Cardiac septum (tissue), 1 donor: ENCODE measurements at places on chromosomes 1 and 21. TPM values are rescaled to one million over a fixed set of nuclear protein-coding genes. Genes with fewer than 3 reads are reported as not detected.

- DNase-seq = no peak
Observed at GRCh38 chr1:234745844-234746797, 136.1 kb upstream of the IRF2BP2 start.

GRCh38 chr1:200556002-200556401 is 64.5 kb downstream of the KIF14 start:
- DNase-seq = no peak

- DNase-seq = no peak
Observed at GRCh38 chr1:9320520-9321479, 28.1 kb downstream of the SPSB1 start.

GRCh38 chr1:228767636-228768354 is 32.5 kb downstream of the RHOU start:
- DNase-seq = no peak

GRCh38 chr1:241715435-241715834 is 63.4 kb downstream of the WDR64 start:
- no peak for DNase-seq

DNA sequence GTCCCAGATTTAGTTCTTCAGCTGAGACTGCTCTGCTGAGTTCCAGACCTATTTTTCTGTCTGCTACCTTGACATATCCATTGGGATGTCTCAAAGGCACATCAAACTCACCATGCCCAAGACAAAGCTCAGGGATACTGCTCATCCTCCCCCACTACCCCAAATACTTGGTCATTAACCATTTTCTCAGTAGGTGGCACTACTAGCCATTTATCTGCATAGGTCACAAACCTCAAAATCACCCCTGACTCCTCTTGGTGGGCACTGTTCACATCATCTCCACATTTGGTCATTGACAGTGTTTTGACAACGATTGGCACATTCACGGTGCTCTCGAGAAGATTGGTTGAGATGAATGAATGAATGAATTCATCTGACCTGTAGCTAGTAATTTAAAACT is 32.1 kb downstream of the CACNA1S start:
- no peak for DNase-seq

DNA sequence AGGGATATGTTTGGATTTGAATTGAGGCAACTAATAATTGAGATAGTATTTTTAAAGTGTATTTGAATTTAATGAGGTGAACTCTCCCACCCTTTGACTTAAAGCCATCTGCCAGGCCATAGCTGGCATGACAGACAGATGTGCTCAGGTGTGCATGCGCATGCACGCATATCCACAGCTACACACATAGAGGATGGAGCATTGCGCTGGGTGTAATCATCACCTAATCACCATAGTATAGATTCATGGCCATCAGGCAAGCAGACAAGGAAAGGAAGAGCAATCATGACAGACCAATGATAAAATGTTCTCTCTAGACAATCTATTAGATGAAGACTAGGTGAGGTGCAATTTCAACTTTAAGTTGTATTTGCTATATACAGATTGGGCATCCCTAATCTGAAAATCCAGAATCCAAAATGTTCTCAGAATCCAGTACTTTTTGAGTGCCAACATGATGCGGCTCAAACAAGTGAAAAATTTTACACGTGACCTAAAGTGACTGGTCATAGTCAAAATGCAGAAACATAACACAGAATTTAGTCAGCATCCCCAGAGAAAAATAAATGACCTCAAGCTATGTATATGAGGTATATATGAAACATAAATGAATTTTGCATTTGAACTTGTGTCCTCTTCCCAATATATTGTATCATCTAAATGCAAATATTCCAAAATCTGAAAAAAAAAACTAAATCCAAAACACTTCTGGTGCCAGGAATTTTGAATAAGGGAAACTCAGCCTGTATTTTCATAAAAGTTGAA is 70.1 kb downstream of the PTPRC start:
- no peak for DNase-seq

GRCh38 chr1:17516303-17517214 is 22.9 kb upstream of the ARHGEF10L start:
- no peak for DNase-seq

DNA sequence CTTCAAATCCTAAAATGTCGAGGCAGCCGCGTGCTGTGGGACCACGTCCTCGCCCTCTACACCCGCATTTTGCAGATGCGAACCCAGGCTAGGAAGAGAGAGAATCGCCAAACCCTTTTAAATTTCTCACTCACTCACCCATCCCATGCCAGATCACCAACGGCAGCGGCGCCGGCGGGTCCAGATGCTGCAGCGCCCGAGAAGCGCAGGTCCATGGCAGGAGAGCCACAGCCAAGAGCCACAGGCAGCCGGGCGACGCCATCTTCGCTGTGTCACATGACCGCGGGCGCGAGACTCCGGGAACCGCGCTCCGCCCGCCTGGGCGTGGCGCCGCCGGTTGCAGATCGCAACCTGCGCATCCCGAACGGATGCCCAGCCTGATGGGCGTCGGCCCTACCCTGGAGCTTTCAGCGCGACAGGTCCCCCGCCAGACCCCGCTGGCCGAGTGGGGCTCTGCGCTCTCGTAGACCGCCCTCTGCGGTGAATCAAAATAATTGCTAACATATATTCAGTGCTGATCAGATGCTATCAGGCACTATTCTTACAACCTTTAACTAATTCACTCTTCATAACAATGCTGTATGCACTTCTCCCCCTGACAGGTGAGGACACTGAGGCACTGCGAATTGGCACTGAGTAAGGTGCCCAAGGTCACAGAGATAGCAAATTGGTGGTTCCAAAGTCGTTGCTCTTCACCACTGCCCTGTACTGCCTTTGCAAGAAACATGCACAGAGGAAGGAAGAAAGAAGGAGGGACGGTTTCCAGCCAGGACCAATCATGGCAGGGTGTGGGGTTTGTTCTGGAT is at the start of gene PPT1:
Gene PPT1, minus strand, starts transcription at position 276 of the 806 bp plus-strand sequence. Its CDS starts 14 bp downstream, at position 262.
- peak; percentile 96 for DNase-seq

DNA sequence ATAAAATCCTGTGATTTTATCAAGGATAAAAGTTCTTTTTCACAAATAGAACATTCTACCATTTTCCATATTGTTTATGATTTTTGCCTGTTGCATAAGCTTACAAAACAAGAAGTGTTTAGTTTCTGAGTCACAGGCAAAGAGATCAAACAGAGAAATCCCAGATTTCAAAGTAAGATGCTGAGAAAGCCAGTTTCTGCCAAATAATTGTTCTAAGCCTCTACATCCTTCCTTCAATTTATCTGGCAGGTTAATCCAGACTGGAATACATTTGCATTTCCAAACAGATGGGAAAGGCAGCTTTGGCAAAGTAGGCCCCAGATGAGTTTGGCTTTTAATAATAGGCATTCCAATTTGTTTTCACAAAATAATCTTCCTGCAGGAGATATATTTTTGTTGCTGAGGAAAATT is 2.5 kb downstream of the SLC1A7 start:
- no peak for DNase-seq

- no peak for DNase-seq
Observed at GRCh38 chr1:91643431-91643830, 142.8 kb downstream of the CDC7 start.

GRCh38 chr1:100912019-100912418 is 16.1 kb downstream of the SLC30A7 start:
- DNase-seq = no peak

DNA sequence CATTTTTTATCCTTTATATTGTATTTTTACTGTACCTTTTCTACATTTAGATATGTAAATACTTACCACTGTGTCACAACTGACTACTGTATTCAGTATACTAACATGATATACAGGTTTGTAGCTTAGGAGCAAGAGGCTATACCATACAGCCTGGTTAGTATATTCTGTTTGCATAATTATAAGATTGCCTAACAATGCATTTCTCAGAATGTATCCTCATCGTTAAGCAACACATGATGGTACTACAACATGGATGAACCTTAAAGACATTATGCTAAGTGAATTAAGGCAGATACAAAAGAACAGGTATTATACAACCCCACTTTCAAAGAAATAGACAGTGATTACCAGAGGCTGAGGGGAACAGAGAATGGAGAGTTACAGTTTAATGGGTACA is 62.7 kb downstream of the RUSC1 start:
- no peak for DNase-seq

- no peak for DNase-seq
Observed at GRCh38 chr21:34609933-34610549, 4.9 kb downstream of the RCAN1 start.

- DNase-seq = no peak
Observed at GRCh38 chr1:70376196-70376595, 21.7 kb upstream of the ANKRD13C start.

DNA sequence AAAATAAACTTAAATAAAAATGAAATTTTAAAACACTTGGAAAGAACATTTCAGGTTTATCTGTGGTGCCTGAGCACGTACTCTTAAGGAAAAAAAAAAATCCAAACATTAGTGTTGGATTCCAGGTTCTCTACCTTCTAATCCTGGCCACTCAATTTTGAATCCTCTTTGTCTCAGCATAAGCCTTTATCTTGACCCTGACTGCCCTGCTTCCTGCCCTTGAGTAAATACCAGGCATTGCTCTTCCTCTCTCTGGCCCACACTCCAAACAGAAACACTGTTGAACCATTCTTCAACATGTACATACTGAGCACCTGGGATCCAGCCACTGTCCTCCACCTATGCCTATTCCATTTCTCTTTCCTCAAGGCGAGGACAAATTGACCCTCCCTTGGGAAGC is 11.4 kb upstream of the VANGL1 start:
- no peak for DNase-seq

DNA sequence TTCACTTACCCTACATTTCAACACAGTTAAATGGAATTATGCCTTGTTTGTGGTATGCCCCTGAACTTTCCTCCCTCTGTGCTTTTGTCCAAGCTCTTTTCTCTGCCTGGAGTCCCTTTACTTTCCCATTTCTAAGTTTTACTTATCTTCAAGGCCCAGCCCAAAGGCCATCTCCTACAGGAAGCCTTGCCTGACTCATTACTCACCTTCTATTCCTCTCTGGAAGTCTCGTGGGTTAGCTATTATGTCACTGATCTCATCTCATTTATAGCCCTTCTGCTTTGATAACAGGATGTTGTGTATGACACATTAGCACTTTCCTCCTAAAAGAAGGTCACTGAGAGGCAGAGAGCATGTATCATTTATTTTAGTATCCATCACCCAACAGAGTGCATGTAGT is 78.8 kb upstream of the CD1D start:
- no peak for DNase-seq

DNA sequence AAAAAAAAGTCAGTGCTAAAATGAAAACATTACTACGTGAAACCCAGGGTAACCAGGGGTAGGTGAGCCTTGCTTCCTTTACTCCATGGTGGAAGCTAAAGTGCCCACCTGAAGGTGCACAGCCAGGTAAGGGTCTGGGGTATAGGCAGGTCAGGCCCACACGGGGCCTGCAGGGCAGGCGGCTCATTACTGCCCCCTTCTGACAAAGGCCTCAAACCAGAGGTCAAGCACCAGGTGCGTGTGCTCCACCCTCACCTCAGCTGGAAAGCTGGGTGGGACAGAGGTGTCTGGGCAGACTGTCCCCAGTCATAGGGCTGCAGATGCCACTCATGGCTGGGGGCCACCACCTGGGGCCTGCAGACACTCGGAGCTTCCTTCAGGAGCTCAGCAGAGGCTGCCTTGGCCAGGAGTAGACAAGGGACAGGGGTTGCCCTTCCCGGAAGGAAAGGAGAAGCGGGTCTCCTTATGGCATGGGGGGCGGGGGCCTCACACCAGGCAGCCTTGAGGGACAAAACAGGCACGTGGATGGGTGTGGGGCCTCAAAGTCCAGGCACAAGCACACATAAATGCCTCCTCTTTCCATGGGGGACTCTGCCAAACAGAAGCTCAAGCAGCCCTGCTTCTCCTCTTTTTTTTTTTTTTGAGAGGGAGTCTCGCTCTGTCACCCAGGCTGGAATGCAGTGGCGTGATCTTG is 36.2 kb downstream of the ACOT7 start:
- no peak for DNase-seq

GRCh38 chr1:3312898-3313575 is 141.4 kb upstream of the ARHGEF16 start:
- peak; percentile 94 for DNase-seq

GRCh38 chr21:33914188-33914587 is 1.4 kb downstream of the ATP5PO start:
- DNase-seq = no peak

DNA sequence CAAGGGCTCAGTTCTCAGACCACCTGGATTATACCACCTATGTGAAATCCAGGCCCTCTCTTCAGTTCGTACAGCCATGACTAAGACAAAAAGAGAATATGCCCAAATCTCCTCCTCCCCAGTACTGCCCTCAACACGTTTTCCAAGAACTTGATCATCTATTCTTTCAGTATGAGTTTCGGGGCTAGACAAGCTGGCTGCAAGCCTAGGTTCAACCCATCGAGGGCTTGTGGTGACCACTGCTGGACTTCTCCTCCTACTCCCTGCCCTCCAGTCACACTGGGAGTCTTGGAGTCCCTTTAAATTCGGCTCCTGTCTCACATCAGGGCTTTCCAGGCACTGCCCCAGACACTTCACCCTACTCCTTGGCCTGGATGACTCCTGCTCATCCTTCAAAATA is 352.3 kb downstream of the KCNH1 start:
- DNase-seq = no peak

GRCh38 chr1:48761986-48762385 is 14.7 kb downstream of the BEND5 start:
- DNase-seq = no peak

DNA sequence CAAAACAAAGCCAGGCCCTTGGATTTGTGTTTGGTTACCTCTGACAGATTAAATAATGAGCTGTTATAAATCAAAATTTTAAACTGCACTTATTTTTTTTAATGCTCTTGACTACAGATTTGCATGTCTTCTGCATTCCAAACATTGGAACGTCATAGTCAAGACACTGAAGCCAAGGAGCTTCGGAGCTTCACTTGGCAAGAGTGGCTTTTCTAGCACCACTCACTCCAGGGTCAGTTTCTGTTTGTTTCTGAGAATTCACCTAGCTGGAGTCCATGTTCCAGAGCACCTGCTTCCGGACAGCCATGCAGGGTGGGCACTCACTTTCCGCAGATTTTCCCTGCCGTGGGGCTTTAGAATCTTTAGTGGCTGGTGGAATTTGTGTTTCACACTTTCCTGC is 202.9 kb downstream of the ZP4 start:
- DNase-seq = no peak

Gene TCEA3
- total RNA-seq = 46.0 TPM

Gene RBM11
- 0.57 TPM for total RNA-seq

Gene MTARC1
- total RNA-seq = 12.8 TPM

Gene IGSF9
- not detected for total RNA-seq

Gene FAM3B
- not detected for total RNA-seq

Gene OVAAL
- total RNA-seq = 6.3 TPM

Gene CKS1B
- 16.0 TPM for total RNA-seq
